Transverse colon (tissue), 4 donors: ENCODE measurements at places on chromosomes 2 and 18. TPM values are rescaled to one million over a fixed set of nuclear protein-coding genes. Genes with fewer than 3 reads are reported as not detected.

DNA sequence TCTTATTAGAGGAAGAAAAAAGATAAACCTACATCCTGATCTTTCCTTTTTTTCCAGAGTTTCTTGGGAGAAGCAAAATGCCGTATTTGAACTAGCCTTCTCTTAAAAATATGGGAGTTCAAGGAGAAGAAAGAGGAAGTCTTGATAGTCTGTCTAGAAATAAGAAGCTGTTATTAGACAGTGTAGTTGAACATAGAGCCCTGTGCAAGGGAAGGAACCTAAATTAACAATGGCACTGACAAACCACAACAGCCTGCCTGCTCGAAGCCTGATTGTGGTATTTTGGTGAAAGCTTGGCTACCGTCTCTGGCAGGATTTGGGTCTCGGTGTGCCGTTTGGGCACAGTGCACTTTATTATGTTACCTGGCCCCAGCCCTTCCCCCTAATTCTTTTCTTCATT is 17.1 kb downstream of the SMARCAL1 start:
- no peak for DNase-seq

GRCh38 chr18:55121397-55122170 is 162.3 kb upstream of the CCDC68 start:
- no peak for DNase-seq

DNA sequence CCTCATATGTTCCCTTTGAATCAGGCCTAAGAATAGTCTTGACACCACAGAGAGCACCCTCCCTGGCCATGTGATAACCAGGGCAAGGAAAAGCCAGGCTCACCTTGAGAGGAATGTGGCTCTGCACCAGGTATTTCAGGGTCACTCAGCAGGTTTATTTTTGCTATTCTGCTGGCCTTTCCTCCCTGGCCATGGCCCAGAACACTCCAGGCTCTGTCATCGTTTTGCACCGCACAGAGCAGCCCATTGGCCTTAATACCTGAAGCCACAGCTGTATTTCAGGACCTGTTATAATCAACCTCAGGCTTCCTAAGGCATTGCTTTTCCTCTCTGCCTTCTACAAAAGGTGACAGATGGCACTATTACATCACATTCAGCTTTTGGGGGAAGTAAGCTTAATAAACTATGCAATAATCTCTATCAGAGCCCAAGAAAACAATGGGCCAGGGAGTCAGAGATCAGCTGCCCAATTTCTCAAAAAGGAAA is 668.3 kb downstream of the IRS1 start:
- no peak for DNase-seq

APCDD1 gene
- total RNA-seq, result 2.6 TPM

CHRNA1 gene
- 3.0 TPM for total RNA-seq
